ENCODE measurements at places on chromosomes 11 and 22.

DNA sequence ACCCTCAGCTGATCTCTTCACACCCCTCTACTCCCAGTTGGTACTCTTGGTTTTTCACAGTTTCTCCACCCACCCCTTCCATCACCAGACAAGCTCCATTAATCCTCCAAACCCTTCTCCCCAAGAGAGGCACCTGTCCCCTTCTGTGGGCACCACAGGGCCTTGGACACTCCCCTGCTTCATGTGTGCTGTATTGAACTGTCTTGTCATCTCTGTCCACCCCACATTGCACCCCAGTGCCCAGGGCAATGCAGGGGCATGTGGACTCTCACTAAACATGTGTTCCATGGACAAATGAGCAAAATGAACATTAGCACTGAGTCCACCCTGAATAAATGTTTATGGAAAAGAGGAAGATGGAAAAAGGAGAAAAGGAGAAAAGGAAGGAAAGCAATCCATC lies 181.4 kb downstream of the BCR start:
- no peak for DNase-seq

DNA sequence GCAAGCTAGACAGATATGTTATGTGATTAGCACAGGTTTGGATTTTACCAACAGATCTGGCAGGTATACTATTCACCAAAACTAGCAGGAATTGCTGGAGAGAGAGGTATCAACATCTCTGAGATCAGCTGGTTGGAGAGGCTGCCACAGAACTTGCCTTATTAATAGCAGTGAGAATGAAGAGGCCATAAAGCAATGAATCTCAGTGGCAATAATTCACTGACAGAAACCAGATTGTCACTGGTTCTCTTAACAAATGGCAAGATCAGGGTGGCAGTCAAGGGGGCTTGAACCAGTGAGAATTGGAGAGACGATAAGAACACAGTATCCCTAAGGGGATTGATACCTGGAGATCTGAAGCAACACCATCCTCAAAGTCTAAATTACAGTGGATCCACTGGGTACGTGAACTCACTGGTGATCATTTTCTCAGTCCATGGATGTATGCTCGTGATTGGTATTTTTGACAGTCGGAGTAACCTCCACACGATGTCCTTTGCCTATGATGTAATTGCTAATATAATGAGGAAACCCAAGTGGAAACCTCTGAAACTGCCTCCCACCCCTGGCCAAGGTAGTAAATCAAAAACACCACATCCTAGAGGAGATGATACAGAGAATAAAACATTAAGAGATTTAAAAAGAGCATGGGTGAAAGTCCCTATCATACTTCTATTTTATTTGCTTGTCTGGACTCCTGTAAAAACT lies 17.7 kb upstream of the SLC5A12 start:
- DNase-seq: no peak

DNA sequence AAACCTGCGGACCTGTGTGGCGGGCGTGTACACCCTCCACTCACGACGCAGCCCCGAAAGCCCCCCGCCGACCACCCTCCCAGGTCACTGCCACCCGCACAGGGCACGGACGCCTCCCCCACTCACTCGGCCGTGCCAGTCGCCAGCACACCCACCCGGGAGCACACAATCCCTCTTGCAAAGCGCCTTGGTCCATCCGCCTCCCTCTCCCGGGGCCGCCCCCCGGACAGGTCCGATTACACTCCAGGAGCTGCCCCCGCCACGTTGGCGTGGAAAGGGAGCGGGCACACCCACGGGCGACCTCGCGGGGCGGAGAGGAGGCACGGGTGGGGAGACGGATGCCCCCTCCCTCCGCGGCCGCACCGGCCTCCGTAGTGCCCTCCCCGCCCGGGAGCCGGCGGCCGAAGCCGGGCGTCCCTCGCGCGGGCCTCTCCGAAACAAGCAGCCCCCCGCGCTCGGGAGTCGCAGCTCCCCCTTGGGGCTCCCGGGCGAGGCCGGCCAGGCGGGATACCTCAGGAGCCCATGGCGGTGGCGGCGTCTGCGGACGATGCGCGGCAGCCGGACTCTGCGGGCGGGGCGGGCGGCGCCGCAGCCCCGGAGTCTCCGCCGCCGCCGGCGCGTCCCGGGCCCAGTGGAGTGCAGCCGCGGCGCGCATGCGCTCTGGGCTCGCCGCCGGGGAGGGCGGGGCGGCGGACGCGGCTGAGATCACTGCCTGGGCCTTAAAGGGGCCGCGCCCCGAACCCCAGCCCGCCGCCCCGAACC lies at the start of gene TMEM184B:
TSS of gene TMEM184B (minus strand) at position 638 of the 762 bp plus-strand sequence. CDS start 25,049 bp downstream, outside the sequence.
- peak; percentile 85 for DNase-seq

- DNase-seq: no peak
Measured at GRCh38 chr22:45804986-45805325, 133.3 kb downstream of the ATXN10 start.

DNA sequence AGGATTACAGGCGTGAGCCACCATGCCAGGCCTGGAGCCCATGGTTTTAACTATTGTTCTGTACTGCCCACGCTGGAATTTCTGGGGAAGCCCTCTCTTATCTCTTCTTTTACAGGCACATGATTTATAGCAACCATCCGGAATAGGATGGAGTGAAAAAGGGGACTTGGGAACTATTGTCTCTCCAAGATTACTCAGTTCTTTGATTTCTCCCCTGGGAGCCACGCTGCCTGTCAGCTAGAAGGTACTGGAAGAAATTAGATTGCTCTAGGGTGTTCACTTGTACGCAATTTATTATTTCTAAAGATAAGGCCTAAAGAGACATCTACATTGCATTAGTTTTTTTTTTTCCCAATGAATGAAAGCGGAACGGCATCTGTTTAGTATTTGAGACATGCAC lies 65.6 kb upstream of the PTPRJ start:
- no peak for DNase-seq

- no peak for DNase-seq
Measured at GRCh38 chr11:20658135-20658534, 11.3 kb upstream of the NELL1 start.

GRCh38 chr22:42972649-42973535 lies 42.1 kb downstream of the PACSIN2 start:
- no peak for DNase-seq

- DNase-seq: no peak
Measured at GRCh38 chr11:44970293-44970692, 19.6 kb upstream of the TP53I11 start.

- no peak for DNase-seq
Measured at GRCh38 chr11:82701847-82702520, 31.7 kb downstream of the FAM181B start.

GRCh38 chr11:65640483-65641296 lies 2.8 kb downstream of the SIPA1 start:
- DNase-seq: peak; percentile 90

DNA sequence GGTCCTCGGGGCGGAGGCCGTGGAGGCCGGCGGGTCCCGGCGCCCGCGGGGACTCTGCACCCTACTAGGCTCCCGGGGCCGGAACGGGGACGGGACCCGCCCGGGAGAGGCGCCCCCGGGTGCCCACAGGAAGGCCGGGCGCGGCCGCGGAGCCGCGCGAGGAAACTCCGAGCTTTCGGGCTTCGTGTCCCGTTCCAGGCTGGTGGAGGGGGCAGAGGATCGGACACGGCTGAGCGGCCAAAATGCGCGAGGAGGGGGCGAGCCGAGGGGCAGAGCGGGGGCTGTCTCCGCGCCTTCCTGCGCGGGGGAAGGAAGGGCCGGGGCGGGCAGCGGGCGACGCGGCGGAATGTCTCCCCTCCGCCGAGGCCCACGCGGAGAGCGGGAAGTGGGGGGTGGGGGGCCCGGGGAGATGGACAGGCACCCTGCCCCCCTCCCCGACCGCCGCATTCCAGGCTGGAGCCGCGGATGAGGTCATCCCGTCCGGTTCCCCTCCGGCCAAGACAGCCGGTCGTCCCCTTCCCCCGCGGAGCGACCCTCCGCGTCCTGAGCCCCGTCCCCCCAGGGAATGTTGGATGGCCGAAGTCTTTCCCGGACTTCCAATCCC lies 430 bp downstream of the CDC42EP1 start:
- DNase-seq: no peak

DNA sequence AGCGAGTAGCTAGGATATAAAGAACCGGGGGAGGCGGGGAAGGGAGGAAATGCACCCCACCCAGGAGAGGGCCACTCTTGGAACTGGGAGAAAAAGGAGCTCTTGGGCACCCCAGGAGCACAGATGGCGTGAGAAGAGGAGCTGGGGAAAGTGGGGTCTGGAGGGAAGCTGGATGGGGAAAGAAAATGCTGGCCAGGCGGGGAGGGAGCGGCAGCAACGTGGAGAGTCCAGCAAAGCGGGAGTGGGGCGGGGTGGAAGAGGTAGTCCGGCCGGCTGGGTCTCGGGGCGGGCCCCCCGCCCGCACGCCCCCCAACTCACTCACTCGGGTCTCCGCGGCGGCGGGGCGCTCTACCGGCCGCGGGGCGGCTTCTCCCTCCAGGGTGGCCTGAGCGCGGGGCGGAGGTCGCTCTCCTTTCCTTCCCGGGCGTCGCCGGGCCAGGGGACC lies 522 bp downstream of the TOB2 start:
- no peak for DNase-seq

GRCh38 chr22:22933807-22934542 lies 46.4 kb downstream of the IGLL5 start:
- no peak for DNase-seq

DNA sequence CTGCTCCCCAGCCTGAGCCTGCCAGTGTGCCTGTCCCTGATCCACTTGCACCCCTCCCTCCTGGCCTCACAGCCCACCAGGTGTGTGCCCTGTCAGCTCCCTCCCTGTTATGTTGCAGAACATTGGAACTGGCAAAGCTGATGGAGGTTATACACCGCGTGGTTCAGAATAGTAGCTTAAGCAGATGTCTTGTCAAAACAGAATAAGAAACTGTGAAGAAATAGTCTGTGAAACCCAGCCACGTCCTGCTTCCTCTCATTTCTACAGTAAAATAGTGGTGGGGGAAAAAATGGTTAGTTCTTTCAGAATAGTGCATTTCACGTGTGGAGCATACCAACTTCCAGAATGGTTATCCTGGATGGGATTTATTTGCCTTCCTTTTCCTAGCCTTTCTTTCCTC lies 161.2 kb upstream of the NAV2 start:
- no peak for DNase-seq

DNA sequence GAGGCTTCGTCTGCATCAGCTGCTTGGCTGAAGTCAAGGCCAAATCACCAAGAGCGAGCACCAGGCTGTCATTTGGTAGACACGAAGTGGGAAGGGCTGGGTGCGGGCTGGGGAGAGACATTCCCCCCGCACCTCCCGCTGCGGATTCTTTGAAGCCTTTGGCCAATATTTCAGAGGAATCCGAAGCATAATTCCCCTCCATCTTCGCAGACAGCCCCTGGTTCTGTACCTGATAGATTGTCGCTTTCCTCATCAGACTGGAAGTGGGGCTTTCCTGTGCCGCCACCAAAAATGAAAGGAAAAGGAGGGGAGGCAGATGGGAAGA lies 15.3 kb downstream of the BLID start:
- DNase-seq: no peak

DNA sequence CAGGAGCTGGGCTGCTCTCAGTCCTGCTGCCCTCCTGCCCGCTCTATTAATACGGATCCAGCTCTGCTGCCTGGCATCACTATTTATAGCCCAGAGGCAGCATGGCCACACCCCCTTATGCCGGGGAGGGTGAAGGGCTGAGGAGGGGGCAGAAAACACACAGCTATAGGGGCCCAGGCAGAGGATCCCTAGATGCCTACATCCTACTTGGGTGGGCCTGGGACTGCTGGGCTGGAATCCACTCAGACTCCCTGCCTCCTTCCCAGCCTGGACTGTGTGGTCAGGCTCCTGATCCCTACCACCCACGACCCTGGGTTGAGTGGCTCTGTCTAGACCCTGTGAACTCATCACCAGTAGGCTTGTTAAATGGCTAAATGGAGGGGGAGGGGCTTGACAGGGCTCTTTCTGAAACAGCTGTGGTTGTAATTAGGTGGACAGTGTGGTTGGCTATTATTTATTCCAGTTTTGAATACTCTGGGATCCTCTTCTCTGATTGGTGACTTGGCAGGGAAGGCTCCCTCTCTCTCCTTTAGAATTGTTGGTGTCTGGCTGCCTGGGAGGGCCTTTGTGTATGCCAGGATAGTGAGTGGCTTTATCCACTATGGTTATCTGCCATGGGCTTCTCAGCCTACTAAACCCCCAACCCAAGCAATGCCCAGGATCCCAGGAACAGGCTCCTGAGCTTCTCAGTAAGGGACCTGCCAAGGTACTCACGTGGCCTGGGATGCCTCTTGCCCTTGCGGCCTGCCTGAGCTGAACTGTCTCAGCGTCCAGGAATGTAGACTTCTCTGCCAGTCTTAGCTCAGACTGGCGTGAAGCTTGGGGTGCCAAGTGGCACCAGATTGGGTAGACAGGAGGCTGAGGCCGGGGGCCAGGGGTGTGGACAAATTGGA lies 15.2 kb downstream of the PHLDB1 start:
- no peak for DNase-seq

DNA sequence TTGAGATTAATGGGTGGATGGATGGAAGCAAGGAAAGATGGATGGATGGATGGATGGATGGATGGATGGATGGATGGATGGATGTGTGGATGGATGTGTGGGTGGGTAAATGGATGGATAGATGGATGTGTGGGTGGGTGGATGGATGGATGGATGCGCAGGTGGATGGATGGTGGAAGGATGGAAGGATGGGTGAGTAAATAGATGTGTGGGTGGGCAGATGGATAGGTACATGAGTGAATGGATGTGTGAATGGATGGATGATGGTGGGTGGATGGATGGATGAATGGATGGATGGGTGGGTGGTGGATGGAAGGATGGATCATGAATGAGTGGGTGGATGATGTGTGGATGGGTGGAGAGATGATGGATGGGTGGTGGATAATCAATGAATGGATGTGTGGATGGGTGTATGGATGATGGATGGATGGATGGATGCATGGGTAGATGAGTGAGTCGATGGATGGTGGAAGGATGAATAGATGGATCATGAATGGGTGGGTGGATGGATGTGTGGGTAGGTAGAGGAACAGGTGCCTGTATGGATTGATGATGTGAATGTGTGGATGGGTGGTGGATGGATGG lies 375.2 kb downstream of the BRD1 start:
- DNase-seq: no peak

DNA sequence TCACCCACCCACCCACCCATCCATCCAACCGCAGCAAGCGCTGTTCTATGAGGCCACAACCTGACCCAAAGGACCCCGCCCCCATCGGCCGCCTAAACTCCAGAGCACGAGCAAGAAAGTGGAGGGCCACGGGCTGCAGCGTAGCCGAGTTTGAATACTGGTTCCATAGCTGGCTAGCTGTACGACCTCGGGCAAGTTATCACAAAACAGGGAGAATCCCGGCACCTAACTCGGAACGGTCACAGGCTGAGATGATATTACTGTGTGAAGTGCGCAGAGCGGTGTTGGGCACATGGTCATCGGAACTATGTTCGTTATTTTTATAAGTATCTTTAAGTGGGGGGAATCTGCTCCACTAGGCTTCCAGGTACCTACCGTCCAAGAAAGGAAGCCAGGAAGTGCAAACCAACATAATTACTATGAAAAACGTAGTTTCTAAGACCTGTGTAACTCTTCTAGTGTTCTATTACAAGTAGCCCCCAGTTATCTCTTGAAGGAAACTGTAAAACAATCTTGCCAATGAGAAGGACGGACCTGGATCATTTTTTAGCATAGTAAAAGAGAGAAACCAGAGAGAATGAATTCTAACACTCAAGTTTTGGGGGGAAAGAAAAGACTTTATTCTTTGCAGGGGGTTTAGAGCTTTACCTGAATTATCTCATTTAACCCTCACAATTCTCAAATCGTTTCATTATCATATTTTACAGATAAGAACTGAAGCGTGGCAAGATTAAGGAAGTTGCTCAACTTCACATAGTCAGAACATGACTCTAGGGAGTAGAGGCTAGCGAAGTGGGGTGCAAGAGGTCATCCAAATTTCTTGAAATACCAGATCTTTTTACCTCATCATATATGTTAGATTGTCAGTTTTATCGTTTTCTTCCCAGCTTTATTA lies 663 bp upstream of the BUD13 start:
- peak; percentile 26 for DNase-seq

GRCh38 chr11:131867457-131868257 lies 497.2 kb downstream of the NTM start:
- no peak for DNase-seq

Measured in naive B cell (primary cell).